ENCODE measurements at places on chromosomes 3 and 15.

- no peak for DNase-seq
Measured at GRCh38 chr15:37103475-37104423, 3.4 kb upstream of the MEIS2 start.

- peak; percentile 88 for DNase-seq
Measured at GRCh38 chr3:101195951-101196713, 124.2 kb downstream of the IMPG2 start.

DNA sequence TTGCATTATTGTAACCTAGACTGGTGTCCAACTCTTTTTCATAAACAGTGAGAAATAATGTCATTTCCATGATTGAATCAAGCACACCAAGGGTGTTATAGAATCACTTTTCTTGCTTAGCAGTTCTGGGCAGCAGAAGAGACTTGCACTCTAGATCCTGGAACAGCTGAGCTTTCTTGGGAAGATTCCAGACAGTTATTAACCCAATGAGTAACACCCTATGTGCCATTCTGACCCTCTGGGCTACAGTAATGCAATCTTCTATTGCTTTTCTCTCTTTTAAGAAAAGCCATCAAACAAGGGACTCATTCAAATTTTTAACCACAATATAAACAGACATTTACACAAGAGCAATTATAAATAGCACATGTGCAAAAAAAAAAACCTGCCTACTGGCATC is 39.3 kb upstream of the USP3 start:
- peak; percentile 28 for DNase-seq

- DNase-seq = peak; percentile 91
Measured at GRCh38 chr15:98442379-98442833, 205.9 kb upstream of the IGF1R start.

DNA sequence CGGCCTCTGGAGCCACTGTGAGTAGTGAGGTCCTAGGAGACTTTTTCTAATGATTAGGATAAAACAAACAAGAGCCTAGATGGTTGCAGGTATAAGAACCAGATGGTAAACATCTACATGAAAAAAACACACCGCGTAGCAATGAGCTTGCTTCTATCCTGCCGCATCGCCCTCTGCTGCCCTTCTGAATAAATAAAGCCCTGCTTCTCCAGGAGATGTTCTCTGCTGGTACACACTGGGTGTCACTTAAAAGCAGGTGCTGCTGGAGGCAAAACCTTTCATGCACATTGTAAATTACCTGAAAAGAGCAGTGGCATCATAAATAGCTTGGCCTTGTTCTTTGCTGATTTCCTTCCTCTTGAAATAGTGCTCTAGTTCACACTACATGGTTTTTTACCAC is 164.4 kb upstream of the TOPAZ1 start:
- peak; percentile 15 for DNase-seq

- DNase-seq = no peak
Measured at GRCh38 chr15:71338265-71338664, 223.0 kb downstream of the THSD4 start.

- no peak for DNase-seq
Measured at GRCh38 chr3:13015286-13016082, 57.7 kb downstream of the IQSEC1 start.

DNA sequence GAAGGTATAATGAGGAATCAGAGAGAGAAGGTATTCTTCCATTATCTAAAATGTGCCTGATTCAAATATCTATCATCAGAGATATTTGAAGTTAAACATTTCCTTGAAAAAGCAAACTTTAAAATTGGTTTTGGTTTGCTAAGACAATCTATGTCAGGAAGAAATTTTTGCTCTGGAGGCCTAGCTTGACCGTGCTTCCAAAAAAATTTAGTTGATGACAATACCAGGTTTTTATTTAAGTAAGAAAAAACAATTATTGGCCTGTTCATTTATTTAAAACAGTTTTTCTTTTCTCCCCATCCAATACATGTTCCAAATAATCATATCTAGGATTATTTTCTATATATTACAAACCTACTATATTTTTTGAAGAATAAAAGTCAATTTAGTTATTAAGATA is 75.3 kb downstream of the OTOL1 start:
- no peak for DNase-seq

- DNase-seq = peak; percentile 22
Measured at GRCh38 chr3:166279636-166280035, 442.4 kb upstream of the BCHE start.

GRCh38 chr3:34107669-34108068 is 309.2 kb downstream of the PDCD6IP start:
- DNase-seq = no peak

GRCh38 chr3:115790759-115791158 is 167.4 kb downstream of the GAP43 start:
- peak; percentile 90 for DNase-seq

DNA sequence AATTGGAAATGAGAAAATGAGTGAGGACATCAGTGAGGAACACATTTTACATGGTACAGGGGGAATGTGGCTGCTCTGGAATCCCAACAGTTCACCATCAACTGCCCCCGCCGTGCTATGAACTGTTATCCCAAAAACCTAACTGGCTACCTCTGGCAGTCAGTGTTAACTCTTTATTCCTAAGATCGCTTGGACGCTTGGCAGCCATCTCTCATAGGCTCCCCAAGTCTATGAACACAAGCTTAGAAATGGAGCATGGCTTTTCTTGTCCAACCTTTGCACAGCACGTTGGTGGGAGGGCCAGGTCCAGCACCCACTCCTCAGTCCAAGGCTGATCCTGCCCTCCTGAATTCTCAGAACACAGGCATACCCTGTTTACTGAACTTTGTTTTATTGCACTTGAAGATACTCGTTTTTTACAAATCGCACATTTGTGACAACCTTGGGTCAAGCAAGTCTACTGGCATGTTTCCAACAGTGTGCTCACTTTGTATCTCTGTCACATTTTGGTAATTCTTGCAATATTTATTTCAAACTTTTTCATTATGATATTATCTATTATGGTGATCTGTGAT is 53.6 kb downstream of the SENP2 start:
- DNase-seq = no peak

GRCh38 chr15:40379853-40380252 is 2.7 kb upstream of the KNSTRN start:
- peak; percentile 96 for DNase-seq

- DNase-seq = no peak
Measured at GRCh38 chr3:70863049-70863448, 550.6 kb upstream of the MDFIC2 start.

DNA sequence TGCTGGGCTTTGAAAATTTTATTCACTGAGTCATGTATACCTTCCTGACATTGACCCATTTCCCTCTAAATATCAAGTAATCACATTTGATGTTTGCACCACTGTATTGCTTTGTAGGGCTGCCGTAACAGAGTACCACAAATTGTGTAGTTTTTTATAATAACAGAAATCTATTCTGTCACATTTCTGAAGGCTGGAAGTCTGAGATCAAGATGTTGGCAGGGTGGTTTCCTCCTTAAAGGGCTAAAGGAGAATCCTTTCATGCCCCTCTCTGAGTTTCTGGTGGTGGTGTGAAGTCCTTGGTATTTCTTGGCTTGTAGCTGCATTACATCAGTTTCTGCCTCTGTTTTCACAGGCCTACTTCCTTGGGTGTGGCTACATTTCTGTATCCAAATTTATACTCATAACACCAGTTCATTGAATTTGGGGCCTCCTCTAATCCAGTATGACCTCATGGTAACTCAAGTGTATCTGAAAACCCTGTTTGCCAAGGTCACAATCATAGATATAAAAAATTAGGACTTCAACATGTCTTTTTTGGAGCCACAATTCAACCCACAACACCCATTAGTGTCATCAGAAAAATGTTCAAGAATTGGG is 29.1 kb upstream of the ST6GAL1 start:
- DNase-seq = peak; percentile 39

DNA sequence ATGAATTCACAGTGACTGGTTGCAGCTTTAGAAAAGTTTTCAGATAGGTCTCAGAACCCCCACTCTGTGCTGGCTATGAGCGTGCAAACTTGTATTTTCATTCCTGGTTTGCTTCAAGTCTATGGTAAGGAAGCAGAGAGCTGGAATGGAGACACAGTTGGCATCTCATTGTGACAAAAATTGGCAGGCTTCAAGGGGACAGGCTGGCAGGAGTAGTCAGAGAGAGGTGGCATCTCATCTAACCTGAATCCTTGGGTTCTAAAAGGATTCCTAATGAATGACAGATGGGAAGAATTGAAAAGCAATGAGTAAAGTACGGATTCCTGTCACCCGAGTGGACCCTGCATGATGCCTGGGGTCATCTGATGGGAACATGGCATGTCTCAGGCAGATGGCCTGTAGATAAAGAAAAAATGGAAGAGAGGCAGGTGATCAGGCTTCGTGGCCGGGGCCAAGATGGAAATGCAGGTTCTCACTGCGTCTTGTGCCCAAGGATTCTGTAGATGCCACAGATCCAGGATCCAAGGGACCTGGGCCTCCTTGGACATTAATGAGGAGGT is 89.4 kb upstream of the ABHD17C start:
- DNase-seq = no peak

GRCh38 chr3:38353151-38353550 is 6.6 kb downstream of the XYLB start:
- peak; percentile 33 for DNase-seq

DNA sequence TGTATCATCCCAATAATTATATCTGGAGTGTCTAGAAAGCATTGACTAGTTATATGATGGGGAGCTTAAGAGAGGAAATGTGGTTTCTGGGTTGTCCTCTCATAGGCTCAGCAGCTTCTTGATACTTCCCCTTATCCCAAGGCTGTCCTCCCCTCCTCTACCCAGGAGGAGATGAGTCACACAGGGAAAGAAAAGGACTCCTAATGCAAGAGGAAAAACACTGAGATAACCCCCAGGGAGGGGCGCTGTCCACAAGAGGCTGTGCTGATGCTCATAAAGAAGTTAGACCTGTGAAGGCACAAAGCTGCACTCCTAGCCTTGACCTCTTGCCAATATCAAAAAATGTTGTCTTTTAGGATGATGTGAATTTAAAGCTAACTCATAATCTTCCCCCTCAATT is 28.8 kb upstream of the GYG1 start:
- DNase-seq = peak; percentile 72

DNA sequence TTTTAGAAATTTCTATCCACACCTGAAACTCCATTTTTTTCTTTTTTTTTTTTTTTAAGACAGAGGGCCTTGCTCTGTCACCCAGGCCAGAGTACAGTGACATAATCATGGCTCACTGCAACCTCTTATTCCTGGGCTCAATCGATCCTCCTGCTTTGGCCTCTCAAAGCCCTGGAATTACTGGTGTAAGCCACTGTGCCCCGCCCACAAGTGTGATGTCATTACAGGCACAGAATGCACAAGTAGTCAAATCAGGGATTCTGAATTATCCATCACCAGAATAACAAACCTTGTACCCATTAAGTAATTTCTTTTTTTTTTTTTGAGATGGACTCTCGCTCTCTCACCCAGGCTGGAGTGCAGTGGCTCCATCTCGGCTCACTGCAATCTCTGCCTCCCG is 1.9 kb downstream of the UQCRC1 start:
- peak; percentile 30 for DNase-seq

GRCh38 chr15:63411866-63412265 is 30.2 kb upstream of the CA12 start:
- DNase-seq = no peak

DNA sequence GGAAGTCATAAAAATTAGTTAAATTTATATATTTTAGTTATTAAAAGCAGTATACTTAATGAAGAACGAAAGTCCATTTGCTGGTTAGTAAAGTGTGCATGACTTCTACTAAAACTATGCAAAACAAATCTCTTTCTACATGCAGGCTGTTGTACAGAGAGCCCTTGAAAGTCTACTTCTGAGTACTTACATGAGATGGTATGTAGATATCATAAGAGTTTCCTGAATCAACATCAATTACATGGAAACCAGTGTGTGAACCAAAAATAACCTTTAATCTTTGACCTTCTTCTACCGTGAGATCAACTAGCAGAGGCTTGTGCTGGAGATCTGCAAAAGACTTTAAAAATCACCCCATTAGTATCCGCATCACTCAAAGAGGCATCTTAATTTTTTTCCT is 42.1 kb upstream of the SLC2A2 start:
- peak; percentile 9 for DNase-seq

DNA sequence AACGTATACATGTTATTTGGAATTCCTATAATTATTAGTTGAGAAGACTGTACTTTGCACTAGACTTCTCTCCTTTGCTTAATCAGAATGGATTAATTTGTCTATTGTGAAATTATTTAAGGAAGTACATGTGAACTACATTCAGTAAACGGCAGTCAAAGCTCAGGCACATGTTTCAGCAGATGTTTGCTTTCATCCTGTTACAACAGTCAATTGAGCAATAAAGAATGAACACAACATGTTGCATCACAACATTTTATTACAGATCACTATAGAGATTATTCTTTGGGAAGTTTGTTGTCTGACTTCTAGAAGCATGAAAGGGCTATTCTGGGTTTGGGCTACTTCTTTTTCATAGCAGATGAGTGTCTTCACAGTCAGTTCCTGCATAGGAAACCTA is 39.2 kb downstream of the RAB27A start:
- peak; percentile 94 for DNase-seq

- DNase-seq = no peak
Measured at GRCh38 chr3:193885832-193886231, 250.1 kb upstream of the HES1 start.

DNA sequence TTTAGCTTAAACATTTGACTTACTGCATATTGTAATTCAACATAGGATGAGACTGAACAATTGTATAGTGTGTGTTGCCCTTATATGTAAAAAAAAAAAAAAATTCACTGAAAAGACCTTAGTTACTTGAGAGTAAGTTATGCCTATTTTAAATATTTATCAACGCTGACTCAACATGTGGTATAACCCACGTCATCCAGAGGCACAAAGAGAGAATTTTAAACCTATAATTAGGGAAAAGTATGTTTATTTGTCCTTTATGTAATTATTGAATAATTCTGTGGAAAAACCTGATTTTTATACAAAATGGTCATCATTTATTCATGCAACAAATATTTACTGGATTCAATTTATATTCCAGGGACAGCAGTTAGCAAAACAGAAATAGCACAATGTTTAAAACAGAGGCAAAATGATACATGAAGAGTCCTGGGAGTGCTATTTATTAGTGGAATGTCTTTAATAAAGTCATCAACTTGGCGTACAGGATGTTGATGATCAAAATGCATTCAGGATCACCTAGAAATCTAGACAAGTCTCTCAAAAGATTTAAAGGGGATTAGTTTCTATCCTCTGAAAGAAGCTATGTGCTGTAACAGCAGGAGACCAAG is 223.7 kb downstream of the PCCB start:
- peak; percentile 58 for DNase-seq

DNA sequence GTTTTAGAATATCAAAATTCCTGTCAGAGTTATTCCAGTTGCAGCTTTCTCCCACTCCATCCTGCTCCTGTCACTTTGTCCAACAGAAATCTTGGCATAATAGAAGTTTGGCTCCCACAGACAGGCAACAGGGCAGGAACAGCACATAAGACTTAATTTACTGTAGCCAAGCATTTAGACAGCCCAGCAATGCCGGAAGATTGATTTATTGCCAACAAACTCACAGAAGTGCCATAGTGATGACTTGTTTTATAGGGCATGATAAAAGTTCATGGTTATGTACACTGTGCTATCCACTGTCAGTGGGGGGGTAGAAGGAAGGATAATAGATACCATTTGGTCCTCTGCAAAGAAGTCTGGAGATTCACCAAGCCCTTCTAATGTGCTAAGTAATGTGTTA is 98.3 kb upstream of the CBLB start:
- peak; percentile 46 for DNase-seq

Data from adipocyte (in vitro differentiated cells).